ENCODE measurements at places on chromosomes 13 and 19. TPM values are rescaled to one million over a fixed set of nuclear protein-coding genes. Genes with fewer than 3 reads are reported as not detected.

DNA sequence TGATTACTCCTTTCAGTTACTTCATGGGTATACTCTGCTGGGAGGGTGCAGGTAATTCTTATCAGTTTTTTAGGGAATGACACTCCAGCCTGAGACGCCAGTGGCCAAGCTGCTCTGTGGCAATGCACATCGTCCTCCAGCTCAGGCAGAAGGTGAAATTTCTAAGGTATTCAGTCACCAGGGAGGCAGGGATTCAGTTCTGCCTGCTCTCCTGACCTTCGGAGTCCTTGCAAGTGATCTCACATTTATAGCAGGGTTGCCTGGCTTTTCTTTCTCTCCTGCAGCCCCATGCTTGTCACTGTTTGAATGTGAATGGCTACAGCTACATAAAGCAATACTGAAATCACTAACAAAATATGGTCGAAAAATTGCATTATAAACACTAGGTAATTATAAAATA is 1447.5 kb downstream of the EFNB2 start:
- DNase-seq: no peak

DNA sequence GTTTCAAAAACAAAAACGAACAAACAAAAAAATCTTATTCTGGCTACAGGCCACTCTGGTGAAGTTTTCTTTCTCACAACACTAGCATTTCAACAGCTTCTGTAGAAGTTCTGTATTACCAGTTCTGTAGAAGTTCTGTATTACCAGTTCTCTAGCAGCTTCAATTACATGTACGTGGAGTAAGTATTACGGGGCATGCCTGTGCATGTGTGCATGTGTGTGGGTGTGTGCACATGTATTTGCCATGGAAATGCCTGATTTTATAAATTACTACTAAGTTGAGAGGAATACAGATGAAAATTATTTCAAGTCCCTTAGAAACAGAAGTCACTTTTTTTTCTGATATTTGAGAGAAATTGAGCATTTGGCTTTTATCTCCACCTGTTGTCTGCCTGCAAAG is 414.2 kb downstream of the FOXO1 start:
- DNase-seq: no peak

- no peak for DNase-seq
Measured at GRCh38 chr13:61833228-61833627, 417.6 kb upstream of the PCDH20 start.

GRCh38 chr19:3098515-3099346 is 4.6 kb downstream of the GNA11 start:
- DNase-seq: peak; percentile 31

DNA sequence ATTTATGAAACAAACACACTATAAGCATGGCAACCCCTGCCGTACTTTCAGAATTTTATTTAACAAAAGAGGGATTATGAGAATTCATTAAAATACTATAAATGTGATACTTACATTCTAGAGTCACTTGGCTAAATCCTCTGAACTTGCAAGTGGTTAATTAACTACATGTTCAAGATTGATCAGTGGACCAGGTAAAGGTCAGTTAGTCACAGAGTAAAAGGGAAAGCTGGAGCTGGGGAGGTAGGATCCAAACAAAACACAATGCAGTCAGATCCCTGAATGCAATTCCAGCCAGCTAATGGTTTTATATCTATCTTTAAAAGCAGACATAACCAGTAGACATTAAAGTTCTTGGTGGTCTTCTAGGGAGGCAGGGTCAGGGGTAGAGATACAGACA is 270.5 kb downstream of the DIAPH3 start:
- DNase-seq: no peak

Gene ELSPBP1
- polyA plus RNA-seq: not detected

Gene CEACAM8
- polyA plus RNA-seq: not detected

Gene TUBB4A
- 4.5 TPM for polyA plus RNA-seq

Gene OR7D2
- polyA plus RNA-seq: not detected

Measured in naive thymus-derived CD4-positive, alpha-beta T cell (primary cell).